ENCODE measurements at places on chromosomes 1 and 21. TPM values are rescaled to one million over a fixed set of nuclear protein-coding genes. Genes with fewer than 3 reads are reported as not detected.

- no peak for DNase-seq
- H3K4me3 ChIP-seq: no peak overlapping the region
- no peaks in the 10 kb centered on the region for H3K27me3 ChIP-seq
- no peak overlapping the region for H3K27ac ChIP-seq
- H3K36me3 ChIP-seq: no peaks in the 10 kb centered on the region
Measured at GRCh38 chr1:200006711-200007110, 20.8 kb upstream of the NR5A2 start.

- H3K4me1 ChIP-seq: peaks cover 72% of the 10 kb centered on the region
- DNase-seq: no peak
- peak overlapping the region; percentile 86 for H3K4me3 ChIP-seq
- H3K27me3 ChIP-seq: no peaks in the 10 kb centered on the region
Measured at GRCh38 chr21:41169701-41170100, 1.7 kb downstream of the BACE2 start.

- no peaks in the 10 kb centered on the region for H3K36me3 ChIP-seq
- H3K27me3 ChIP-seq: no peaks in the 10 kb centered on the region
- no peak overlapping the region for H3K27ac ChIP-seq
- no peak for DNase-seq
- H3K4me3 ChIP-seq: no peak overlapping the region
- H3K4me1 ChIP-seq: no peaks in the 10 kb centered on the region
Measured at GRCh38 chr1:247829656-247830055, 5.7 kb upstream of the OR14A16 start.

DNA sequence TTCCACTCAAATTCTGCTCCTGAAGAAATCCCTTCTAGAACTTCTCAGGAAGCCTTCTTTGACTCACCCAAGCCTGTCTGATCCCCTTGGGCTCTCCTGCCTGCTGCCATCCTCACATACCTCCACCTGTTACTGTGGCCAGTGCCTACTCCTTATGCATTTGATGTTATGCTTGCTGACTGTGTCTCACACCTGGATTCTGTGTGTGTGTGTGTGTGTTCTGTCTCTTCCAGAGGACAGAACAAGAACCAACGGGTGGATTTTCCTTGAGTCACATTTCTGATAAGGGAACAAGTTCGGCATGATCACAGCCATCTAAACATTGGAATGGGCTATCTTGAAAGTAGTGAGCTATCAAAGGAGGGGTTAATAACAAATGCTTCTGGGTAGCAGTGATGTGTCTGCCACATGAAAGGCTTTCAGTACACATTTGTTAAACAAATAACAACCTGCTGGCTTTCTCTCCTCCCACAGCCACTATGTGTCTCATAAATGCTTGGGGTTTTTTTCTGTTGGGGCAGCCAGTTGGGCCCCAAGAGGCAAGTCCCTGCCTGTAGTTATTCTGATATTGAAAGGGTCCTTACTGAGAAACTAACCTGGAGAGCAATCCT, 8.9 kb upstream of the GPR37L1 start:
- no peaks in the 10 kb centered on the region for H3K36me3 ChIP-seq
- no peaks in the 10 kb centered on the region for H3K27me3 ChIP-seq
- H3K4me3 ChIP-seq: no peak overlapping the region
- no peak for DNase-seq
- peaks cover 40% of the 10 kb centered on the region for H3K4me1 ChIP-seq

DNA sequence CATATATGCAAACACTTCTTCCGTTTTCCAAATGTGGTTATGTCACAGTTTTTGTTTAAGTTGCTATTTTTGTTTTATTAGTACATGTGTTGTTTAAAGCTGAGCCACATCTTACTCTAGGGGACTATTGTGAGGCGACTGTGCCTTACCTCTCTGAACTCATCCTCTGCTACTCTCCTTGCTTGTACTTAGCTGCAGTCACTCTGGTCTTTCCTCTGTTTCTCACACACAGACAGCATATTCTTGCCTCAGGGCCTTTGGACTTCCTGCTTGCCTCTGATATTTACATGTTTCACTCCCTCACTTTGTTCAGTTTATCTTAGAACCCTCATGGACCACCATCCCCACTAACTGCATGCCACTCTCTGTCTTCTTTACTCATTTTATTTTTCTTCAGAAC, 101.1 kb downstream of the MACF1 start:
- peaks cover 95% of the 10 kb centered on the region for H3K36me3 ChIP-seq
- no peak overlapping the region for H3K27ac ChIP-seq
- H3K4me1 ChIP-seq: no peaks in the 10 kb centered on the region
- no peak for DNase-seq

DNA sequence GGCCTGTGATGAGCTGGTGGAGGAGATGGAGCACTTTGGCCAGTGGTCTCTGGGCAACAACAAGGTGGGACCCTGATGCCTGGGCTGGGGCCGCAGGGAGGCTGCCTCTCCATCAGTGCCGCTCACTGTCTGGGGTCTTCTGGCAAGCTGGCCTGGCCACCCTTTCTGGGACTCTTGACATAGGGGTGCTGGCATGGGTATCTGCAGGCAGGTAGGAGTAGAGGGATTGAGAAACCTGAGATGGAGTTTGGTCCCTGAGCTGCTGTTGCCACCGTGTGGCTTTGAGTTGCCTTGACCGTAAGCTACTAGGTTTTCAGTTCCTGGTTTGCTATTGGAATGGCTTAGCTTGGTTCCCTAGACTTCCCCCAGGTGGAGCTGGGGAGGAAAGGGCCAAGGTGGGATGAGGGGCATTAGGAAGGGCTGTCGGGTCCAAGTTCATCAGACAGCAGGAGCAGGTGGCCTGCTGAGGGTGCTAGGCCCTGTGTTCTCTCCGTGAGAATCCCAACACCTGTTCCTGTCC, 13.2 kb upstream of the MFN2 start:
- H3K4me1 ChIP-seq: peaks cover 4% of the 10 kb centered on the region
- no peak overlapping the region for H3K27ac ChIP-seq
- no peaks in the 10 kb centered on the region for H3K27me3 ChIP-seq
- peak; percentile 44 for DNase-seq
- H3K4me3 ChIP-seq: no peak overlapping the region

GRCh38 chr1:27035344-27035743, 22.7 kb upstream of the TENT5B start:
- no peak for DNase-seq
- peaks cover 24% of the 10 kb centered on the region for H3K4me1 ChIP-seq
- no peak overlapping the region for H3K27ac ChIP-seq

- peak; percentile 55 for DNase-seq
- H3K4me3 ChIP-seq: no peak overlapping the region
- peaks cover 27% of the 10 kb centered on the region for H3K36me3 ChIP-seq
- no peak overlapping the region for H3K27ac ChIP-seq
- H3K4me1 ChIP-seq: peaks cover 56% of the 10 kb centered on the region
Measured at GRCh38 chr1:3775490-3776230, 3.1 kb downstream of the SMIM1 start.

GRCh38 chr1:206658264-206658980, 23.1 kb downstream of the DYRK3 start:
- H3K27ac ChIP-seq: peak overlapping the region; percentile 77
- H3K36me3 ChIP-seq: no peaks in the 10 kb centered on the region
- H3K4me1 ChIP-seq: peaks cover 52% of the 10 kb centered on the region
- DNase-seq: peak; percentile 64

GRCh38 chr1:162632217-162632666, at the start of gene DDR2:
DDR2 (plus strand) TSS chr1:162632464; CDS start chr1:162719064, 86,600 bp downstream.
- no peaks in the 10 kb centered on the region for H3K36me3 ChIP-seq
- H3K27ac ChIP-seq: peak within 1 kb of the TSS; percentile 80
- H3K4me3 ChIP-seq: peak within 1 kb of the TSS; percentile 39
- H3K27me3 ChIP-seq: no peaks in the 10 kb centered on the region
- H3K4me1 ChIP-seq: peaks cover 34% of the 10 kb centered on the region

DNA sequence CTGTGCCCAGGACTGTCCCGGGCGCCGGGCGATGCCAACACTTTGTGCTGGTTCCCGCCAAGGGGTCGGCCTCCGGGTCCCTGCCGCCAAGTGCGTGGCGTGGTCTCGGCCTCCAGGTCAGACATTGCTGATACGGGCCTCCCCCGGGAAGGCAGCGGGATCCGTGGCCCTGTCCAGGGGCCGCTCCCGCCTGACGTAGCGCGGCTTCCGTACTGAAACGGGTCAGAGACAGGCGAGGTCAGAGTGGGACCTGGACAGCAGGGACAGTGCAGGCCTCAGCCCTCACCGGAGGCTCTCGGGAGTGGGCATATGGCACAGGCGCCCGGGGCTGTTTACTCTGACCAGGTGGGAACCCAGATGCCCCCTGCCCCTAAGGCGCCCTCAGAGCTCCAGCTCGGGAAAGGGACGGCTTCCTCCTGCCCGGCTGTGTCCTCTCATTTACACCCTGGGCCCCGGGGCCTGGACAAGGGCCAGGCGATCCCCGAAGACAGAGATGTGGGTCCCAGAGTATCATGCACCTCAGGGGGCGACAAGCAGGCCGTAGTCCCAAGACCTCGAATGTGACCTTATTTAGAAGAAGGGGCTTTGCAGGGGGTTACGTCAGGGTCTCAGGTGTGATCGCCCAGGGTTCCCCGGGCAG, 8.8 kb upstream of the RNF223 start:
- no peak overlapping the region for H3K27ac ChIP-seq
- H3K36me3 ChIP-seq: peaks cover 21% of the 10 kb centered on the region
- H3K27me3 ChIP-seq: no peaks in the 10 kb centered on the region
- no peak overlapping the region for H3K4me3 ChIP-seq
- peaks cover 14% of the 10 kb centered on the region for H3K4me1 ChIP-seq

DNA sequence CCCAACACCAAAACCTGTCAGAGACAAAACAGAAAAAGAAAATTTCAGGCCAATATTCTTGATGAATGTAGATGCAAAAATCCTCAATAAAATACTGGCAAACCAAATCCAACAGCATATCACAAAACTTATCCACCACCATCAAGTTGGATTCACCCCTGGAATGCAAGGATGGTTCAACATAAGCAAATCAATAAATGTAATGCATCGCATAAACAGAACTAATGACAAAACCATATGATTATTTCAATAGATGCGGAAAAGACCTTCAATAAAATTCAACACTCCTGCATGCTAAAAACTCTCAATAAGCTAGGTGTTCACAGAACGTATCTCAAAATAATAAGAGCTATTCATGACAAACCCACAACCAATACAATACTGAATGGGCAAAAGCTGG, 3.8 kb upstream of the OR2L5 start:
- no peaks in the 10 kb centered on the region for H3K36me3 ChIP-seq
- no peaks in the 10 kb centered on the region for H3K27me3 ChIP-seq
- no peaks in the 10 kb centered on the region for H3K4me1 ChIP-seq
- DNase-seq: no peak
- no peak overlapping the region for H3K4me3 ChIP-seq

- H3K36me3 ChIP-seq: no peaks in the 10 kb centered on the region
- H3K4me1 ChIP-seq: peaks cover 32% of the 10 kb centered on the region
- no peak for DNase-seq
- H3K27me3 ChIP-seq: no peaks in the 10 kb centered on the region
Measured at GRCh38 chr1:22417466-22417865, 34.2 kb upstream of the ZBTB40 start.

DNA sequence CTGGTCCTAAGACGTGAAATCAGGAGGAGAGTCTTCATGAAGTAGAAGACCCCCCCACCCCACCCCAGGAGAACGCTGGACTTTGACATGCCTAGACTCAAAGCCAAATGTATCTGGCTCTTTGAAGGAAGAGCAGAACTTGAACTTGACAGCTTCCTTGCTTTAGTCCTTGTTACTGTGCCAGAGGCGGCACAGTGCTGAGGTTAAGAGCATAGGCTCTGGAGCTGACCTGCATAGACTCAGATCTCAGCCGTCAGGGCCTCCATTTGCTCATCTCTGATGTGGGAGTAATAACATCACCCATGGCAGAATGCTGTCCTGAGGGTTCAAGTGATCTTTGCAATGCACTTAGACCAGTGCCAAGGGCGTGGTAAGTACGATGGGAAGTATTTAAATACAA, 39.0 kb downstream of the COL6A1 start:
- H3K36me3 ChIP-seq: no peaks in the 10 kb centered on the region
- H3K4me3 ChIP-seq: no peak overlapping the region
- H3K4me1 ChIP-seq: no peaks in the 10 kb centered on the region
- H3K27ac ChIP-seq: no peak overlapping the region
- no peaks in the 10 kb centered on the region for H3K27me3 ChIP-seq

Gene HTR1D
- not detected for total RNA-seq

Gene LCK
- total RNA-seq: 2.7 TPM

Gene CACNA1E
- not detected for total RNA-seq

Gene TIE1
- total RNA-seq: 13.8 TPM

Gene UFC1
- 26.4 TPM for total RNA-seq

Gene ASCL5
- not detected for total RNA-seq

Gene KRTAP24-1
- total RNA-seq: not detected

Measured in stomach (tissue), 19 donors.